ENCODE measurements at places on chromosomes 5 and 9. TPM values are rescaled to one million over a fixed set of nuclear protein-coding genes. Genes with fewer than 3 reads are reported as not detected.
A peak's percentile ranks its signal among the peaks of the same experiment; 100 is the strongest.

GRCh38 chr9:7209990-7210389 lies 452.2 kb downstream of the KDM4C start:
- H3K27ac ChIP-seq = no peak overlapping the region
- H3K36me3 ChIP-seq = no peaks in the 10 kb centered on the region
- no peak overlapping the region for H3K4me3 ChIP-seq
- peaks cover 78% of the 10 kb centered on the region for H3K27me3 ChIP-seq
- no peak for DNase-seq

GRCh38 chr5:72138943-72139521 lies 31.8 kb downstream of the MAP1B start:
- no peak overlapping the region for H3K4me3 ChIP-seq
- H3K27ac ChIP-seq = no peak overlapping the region
- H3K4me1 ChIP-seq = peaks cover 3% of the 10 kb centered on the region
- DNase-seq = no peak

DNA sequence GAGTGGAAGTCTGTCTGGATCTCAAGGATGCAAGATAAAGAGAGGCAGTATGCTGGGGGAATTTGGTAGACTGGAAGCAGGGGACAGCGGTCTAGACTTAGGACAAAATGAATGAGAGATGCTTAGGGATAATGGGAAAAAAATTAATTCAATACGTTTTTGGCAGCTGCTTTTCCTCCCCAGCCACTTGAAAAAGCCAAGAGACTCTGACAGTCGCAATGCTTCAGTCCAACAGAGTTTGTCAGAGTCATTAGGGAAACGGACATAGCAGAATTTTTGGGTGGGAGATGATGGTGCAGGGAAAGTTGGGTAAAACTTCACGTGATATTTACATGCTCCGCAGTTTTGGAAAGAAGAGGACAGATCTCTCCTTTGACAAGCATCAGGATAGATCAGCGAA lies 129.7 kb downstream of the GOLPH3 start:
- H3K27me3 ChIP-seq = no peaks in the 10 kb centered on the region
- no peaks in the 10 kb centered on the region for H3K4me1 ChIP-seq
- H3K27ac ChIP-seq = no peak overlapping the region
- H3K4me3 ChIP-seq = no peak overlapping the region
- no peak for DNase-seq

GRCh38 chr5:154273028-154273617 lies 82.6 kb downstream of the GALNT10 start:
- no peaks in the 10 kb centered on the region for H3K36me3 ChIP-seq
- H3K27me3 ChIP-seq = no peaks in the 10 kb centered on the region
- H3K4me1 ChIP-seq = peaks cover 15% of the 10 kb centered on the region
- no peak overlapping the region for H3K4me3 ChIP-seq
- DNase-seq = no peak
- no peak overlapping the region for H3K27ac ChIP-seq

DNA sequence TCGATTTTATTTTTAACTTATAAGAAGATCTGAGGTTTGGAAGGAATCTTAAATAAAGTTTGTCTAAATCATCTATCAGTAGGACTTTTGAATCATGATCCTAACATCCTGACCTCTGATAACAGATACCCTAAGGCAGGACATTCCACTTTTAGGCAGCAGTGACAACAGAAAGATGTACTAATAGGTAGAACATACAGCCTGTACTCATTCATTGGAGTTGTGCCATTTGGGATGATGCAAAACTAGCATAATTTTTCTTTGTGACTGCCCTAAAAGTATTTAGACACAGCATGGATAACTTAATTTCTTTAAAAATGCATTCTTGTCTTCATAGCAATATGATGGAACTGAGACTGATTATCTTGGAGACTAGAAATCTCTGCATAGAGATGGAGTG lies 39.7 kb downstream of the CDC42SE2 start:
- peaks cover 16% of the 10 kb centered on the region for H3K36me3 ChIP-seq
- H3K27ac ChIP-seq = no peak overlapping the region
- H3K4me1 ChIP-seq = peaks cover 14% of the 10 kb centered on the region
- DNase-seq = no peak
- H3K4me3 ChIP-seq = no peak overlapping the region
- H3K27me3 ChIP-seq = no peaks in the 10 kb centered on the region

DNA sequence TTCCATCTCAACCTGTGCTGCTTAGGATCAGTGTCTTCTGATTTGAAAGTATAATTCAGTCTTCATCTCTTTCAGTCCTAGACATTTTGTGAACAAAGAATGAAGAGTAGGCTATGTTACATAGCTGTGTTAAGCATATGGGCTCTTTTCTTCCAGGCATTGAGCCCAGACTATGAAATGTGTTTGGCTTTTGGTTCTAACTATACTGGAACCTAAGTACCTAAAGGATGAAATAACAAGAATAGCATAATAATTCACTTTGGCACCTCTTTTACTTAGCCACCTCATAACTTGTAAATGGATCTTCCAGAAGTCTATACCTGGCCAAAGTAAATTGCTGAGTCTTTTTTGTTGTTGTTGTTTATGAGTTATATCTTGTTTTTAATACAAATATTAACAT lies 71.4 kb downstream of the SLF1 start:
- H3K27ac ChIP-seq = no peak overlapping the region
- no peak for DNase-seq
- peaks cover 2% of the 10 kb centered on the region for H3K4me1 ChIP-seq

GRCh38 chr5:103587185-103587748 lies 24.7 kb upstream of the NUDT12 start:
- H3K27ac ChIP-seq = no peak overlapping the region
- H3K36me3 ChIP-seq = no peaks in the 10 kb centered on the region
- H3K27me3 ChIP-seq = peaks cover 9% of the 10 kb centered on the region
- H3K4me3 ChIP-seq = no peak overlapping the region

DNA sequence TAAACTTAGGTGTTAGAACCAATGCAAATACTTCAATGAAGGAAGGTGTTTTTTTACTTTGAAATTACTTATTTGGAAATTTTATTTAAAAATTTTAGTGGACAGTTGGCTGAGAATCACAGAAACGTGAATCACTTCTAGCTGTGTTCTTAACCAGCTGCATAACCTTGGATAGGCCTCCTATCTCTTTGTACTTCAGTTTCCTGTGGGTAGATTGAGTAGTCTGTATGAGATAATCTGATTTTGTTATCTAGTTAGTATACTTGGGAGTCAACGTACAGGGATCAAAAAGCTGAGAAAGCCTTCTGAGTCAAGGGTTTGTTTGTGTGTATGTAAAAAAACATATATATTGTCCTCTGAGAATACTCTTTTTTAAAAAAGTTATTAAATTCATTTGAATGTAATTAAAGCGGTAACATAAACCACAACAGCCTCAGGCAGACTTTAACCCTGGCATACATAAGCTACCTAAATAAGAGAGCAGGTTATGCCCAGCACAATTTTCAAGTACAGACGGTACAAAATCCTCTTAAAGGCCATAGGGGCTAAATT lies 38.1 kb upstream of the ZCCHC7 start:
- H3K36me3 ChIP-seq = peaks cover 5% of the 10 kb centered on the region
- peaks cover 3% of the 10 kb centered on the region for H3K27me3 ChIP-seq
- H3K4me3 ChIP-seq = no peak overlapping the region
- H3K4me1 ChIP-seq = peaks cover 11% of the 10 kb centered on the region
- DNase-seq = no peak
- no peak overlapping the region for H3K27ac ChIP-seq

DNA sequence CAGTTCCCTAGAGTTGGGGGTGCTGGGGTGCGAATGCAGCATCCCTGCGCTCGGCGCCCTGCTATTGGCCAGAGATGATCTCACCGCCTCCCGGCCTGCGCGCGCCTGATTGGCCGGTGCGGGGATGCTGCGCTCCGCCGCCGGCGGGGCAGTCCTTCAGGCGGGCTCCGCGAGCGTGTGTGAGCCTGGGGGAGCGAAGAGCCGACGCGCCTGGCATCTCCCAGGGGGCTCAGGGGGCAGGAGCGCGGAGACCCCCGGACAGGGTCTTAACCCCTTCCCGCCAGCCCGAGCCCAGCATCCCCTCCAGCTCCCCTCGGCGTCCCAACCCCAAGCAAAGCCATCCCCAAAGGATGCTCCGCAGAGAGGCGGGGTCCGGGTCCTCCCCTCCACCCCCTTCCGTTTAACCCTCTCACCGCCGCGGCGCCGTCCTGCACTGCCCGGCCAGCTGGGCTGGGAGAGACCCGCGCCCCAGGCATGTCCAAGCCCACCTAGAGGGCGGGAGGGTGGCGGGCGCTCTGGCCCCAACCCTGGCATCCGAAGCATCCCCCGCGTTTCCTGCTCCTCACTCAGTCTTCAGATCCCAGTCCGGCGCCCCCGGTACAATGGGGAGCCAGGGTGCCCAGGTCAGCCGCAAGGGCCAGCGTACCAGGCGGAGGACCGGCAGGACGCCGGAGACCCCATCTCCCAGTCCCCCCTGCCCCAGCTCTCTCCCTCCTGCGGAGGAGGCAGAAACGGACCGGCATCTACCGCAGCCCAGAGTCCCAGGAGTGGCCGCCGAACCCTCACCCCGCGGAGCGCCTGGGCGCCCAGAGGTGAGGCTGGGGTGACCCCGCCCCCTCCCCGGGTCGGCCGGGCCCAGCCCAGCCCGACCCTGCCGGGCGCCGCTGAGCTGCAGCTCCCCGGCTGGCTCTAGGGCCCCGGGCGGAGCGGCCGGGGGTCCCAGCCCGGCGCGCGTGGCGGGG lies 19.3 kb upstream of the TOR2A start:
- peak overlapping the region; percentile 37 for H3K4me3 ChIP-seq
- H3K27me3 ChIP-seq = peaks cover 52% of the 10 kb centered on the region
- H3K27ac ChIP-seq = no peak overlapping the region
- no peaks in the 10 kb centered on the region for H3K36me3 ChIP-seq
- no peaks in the 10 kb centered on the region for H3K4me1 ChIP-seq

GRCh38 chr9:75912951-75913350 lies 22.5 kb downstream of the PCSK5 start:
- H3K4me1 ChIP-seq = peaks cover 15% of the 10 kb centered on the region
- no peak overlapping the region for H3K4me3 ChIP-seq
- no peak for DNase-seq
- H3K36me3 ChIP-seq = no peaks in the 10 kb centered on the region

DNA sequence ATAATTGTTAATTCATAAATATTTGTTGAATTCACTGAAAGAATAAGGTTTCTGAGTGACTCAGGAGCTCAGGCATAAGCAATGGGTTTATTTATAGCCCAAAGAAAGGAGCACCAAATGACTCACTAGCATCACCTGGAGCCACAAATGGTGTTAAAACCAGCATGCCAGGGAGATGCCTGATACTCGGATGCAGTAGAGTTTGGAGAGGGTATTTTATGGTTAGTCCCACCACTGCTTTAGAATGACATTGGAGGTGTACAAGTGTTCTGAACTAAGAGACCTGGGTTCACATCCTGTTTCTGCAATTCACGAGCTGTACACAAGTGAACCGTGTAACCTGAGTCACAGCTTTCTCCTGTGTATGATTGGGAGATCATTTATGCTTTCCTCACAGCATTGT lies 25.2 kb downstream of the CCL28 start:
- H3K4me3 ChIP-seq = no peak overlapping the region
- peaks cover 2% of the 10 kb centered on the region for H3K4me1 ChIP-seq
- no peak for DNase-seq
- H3K36me3 ChIP-seq = no peaks in the 10 kb centered on the region
- H3K27me3 ChIP-seq = no peaks in the 10 kb centered on the region

DNA sequence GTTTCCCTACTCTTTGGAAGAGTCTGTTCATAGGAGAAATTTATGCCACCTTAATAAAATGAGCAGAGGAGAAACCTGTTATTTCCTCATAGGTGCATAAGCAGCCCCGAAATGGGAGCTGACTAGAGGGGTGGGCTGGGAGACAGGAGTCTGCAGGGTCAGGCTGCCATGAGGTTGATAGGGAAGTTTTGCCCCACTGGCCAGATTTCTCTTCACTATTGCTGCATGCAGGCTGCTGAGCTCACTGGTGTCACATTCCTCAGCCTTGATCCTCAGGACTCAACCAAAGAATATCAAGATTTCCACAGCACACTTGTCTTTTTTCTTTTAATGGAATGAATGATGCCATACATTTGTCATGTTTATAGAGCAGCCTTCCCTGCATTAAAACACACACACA lies 60.7 kb downstream of the BHMT start:
- H3K27me3 ChIP-seq = no peaks in the 10 kb centered on the region
- H3K27ac ChIP-seq = no peak overlapping the region
- no peak for DNase-seq
- no peaks in the 10 kb centered on the region for H3K36me3 ChIP-seq
- no peak overlapping the region for H3K4me3 ChIP-seq
- H3K4me1 ChIP-seq = peaks cover 6% of the 10 kb centered on the region

The PRSS3 gene
- not detected for total RNA-seq

The CSF1R gene
- not detected for total RNA-seq

The CTNND2 gene
- total RNA-seq = 143 TPM

The ADAMTSL1 gene
- total RNA-seq = 2.1 TPM

The EQTN gene
- 1.1 TPM for total RNA-seq

The ACTBL2 gene
- total RNA-seq = not detected

The CFAP157 gene
- 1.3 TPM for total RNA-seq

The PALM2AKAP2 gene
- 0.74 TPM for total RNA-seq

Data from progenitor cell of endocrine pancreas (in vitro differentiated cells).